ENCODE measurements at places on chromosomes 7 and 10.

DNA sequence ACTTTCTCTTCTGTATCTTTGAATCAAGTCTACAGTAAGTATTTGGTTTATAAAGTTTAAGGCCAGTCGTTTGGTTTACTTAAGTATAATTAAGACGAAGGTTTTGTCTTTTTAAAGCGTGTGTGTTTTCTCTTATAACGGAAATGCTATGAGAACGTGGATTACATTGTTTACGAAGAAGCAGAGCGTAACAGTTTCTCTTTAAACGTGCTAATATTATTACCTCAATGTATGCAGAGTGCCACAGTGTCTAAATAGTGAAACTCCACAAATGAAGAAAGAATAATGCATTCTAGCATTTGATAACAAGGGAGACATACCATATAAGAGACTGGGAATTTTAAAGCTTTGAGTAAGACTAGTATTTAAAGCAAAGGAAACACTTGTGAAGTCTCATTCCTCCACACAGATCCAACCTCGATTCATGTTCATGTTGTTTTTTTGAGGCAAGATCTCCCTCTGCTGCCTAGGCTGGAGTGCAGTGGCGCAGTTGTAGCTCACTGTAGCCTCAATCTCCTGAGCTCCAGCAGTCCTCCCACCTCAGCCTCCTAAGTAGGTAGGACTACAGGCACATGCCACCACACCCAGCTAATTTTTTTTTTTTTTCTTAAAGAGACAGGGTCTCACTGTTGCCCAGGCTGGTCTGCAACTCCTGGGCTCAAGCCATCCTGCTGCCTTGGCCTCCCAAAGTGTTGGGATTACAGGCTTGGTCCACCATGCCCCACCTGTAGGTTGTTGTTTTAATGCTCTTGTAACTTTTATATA is 75.1 kb downstream of the ANKRD61 start:
- no peak for DNase-seq

- DNase-seq = no peak
Observed at GRCh38 chr10:107422681-107423080, 258.2 kb upstream of the SORCS1 start.

DNA sequence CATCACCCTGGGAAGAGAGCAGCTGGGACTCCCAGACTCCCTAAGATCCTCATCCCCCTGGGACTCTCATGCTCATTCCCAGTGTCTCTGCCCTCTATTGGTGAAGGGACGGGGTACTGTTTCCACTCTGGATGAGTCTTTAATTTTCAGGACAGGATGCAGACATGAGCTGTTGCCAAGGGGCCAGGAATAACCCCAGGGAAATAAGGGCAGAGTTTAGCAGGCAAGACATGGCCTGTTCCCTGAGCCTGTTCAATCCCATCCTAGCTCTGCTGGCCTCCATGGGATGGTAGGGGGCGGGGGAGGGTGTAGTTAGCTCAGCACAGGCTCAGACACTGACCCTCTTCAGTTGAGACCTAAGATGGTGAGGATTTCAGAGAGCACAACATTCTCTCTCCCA is 14.0 kb downstream of the C10orf105 start:
- no peak for DNase-seq

DNA sequence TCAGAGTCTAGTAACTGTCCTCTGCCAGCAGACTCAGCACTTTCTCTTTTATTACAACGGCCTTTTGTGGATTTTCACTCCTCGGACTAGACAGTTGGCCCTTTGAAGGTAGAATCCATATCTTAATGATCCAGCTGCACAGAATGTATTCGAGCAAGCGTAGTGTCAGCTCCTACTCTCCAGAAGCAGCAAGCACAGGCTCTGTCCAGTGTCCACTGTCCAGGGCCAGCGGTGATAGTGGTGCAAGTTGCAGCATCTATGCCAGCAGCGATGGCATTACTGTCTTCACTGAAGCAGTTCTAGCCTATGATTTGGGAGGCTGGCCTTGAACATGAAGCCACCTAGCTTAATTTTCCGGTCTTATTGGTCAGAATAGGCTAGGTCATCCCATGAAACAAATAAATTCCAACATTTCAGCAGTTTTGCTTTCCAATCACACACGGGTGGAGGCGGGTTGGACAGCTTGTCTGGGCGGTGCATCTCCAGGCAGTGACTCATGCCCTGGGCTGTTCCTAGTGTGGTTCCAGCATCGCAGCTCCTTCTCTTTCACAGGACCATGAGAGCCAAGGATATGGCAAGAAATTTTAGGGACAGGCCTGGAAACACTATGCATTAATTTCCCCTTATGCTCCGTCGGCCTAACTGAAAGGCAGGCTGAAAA is 108.6 kb upstream of the KCNMA1 start:
- no peak for DNase-seq

DNA sequence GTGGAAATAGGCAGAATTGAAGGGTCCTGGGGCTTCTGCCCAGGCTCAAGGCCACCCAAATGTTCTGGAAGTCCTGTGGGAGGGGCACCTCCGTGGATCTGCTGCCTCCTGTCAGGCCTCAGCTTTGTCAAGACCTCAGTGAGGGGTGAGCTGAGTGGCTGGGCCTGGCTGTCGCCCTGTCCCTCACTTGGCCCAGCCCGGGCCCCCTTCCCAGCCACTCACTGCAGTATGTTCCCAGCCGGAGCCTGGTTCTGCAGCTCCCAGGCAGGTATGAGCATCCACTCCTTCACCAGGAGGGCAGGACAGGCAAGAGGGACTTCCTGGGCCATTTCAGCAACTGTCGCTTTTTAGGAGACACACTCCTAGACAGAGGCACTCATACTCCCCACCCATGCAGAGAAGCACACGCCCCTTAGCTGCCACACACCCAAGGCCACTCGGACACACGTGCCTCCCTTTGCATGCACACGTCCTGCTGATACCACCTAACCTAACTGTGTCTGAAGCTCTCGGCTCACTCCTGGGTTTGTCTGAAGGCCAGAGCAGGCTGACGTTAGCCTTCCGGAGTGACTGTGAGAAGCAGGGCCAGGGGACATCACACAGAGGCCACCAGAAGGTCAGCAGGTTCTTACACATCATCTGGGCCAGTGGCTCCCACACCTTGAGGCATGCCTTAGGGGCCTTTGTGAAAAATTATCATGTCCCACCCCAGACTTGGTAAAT is 72.2 kb upstream of the COL13A1 start:
- no peak for DNase-seq

DNA sequence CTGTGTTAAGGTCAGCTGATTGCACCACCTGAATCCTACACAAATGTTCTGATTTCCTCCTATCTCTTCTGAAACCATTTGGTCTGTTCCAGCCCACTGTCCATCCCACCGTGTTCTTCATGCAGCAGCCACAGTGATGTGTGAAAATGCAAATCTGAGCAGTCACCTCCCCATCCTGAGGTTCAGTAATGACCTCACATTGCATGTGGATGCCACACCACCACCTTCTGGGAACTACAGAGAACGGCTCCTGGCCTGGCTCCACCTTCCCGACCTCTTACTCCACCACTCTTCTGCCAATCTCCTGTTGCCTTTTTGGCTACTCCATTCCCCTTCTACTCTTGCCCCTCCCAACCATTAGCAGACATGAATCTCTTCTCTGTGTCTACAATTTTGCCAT is 244.4 kb downstream of the TNS3 start:
- DNase-seq = no peak

DNA sequence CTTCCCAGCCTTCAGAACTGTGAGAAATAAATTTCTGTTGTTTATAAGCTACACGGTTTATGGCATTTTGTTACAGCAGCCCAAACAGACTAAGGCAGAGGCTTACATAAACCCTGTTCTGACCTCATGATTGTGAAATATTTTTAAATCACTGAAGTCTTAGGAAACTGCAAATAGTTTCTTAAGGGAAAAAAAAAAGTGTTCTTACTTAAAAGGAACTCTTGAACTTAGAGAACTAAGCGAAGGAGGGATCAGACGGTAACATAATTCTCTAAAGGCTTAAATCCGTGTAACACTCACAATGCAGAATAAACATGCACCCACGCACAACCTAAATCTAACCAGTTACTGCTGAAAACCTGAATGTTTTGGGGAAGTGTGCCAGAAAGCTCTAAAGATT is 749.1 kb upstream of the LRRTM3 start:
- DNase-seq = no peak

GRCh38 chr7:150311146-150311545 is 12.0 kb upstream of the LRRC61 start:
- no peak for DNase-seq

DNA sequence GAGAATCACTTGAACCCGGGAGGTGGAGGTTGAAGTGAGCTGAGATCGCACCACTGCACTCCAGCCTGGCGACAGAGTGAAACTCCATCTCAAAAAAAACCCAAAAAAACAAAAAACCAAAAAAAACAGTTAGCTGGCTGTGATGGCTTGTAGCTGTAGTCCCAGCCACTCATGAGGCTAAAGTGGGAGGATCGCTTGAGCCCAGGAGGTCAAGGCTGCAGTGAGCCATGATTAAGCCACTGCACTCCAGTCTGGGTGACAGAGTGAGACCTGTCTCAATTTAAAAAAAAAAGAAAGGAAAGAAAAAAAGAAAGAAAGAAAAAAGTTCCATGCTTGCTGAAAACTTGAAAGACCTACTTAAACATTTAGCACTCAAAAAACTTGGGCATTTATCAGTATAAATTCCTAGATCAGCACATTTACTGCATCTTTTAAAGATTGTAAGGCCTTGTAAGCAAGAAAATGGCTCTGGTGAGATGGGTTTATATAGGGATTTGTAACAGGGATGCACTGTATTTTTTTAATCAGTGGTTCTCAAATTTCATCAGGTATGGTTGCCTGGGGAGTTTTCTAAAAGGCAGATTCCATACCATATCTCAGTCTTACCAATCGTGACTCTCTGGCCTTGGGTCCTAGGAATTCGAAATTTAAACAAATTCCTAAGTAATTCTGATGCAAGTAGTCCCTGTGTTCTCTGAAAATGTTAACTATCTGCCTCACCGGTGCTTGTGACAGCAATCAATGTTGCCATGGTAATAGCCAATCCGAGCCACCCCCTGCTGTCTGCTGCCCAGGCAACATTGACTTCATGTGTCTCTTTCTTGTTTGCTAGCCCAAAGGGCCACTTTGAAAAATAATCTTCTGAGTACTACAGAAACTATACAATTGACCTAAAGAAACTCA is 11.5 kb upstream of the NT5C2 start:
- DNase-seq = no peak

DNA sequence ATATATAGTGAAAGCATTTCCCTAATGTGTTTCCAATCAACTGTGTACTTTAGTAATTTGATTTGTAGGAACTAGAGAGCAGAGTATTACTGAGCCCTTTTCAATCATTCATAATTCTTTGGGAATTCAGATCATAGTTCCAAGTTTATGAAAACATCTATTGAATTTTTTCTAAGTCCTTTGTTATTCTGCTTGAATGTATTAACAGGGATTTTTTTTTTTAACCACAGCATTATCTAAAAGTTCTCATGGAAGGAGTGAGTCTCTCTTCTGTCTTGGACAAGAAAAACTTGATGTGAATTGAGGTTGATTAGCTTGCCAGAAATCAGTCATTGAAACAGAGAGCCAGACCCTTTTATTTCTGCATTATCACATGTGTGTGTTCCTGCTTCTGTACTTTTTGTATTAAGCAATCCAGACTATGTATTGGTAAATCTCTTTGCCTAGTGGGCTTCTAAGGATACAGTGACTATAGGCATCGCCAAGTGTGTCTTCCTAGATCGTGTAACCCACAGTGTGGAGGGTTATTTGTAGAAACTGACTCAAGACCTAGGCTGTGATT is 59.9 kb downstream of the BMPER start:
- no peak for DNase-seq

DNA sequence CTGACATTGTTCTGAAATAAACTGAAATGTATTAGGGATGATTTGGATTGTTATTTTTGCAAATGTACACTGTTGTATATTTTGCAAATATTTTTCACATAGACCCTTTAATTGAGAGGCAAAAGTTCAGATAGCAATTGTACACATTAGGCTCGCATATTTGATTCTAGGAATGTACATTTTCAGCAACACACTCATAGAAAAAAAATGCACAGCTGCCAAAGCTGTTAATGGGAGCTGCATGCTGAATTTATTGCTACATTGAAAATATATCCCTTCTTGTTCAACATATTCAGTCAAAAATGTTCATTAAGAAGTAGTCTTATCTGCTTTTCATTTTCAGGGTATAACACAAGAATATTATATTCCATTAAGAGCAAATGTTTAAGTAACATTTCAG is 512.9 kb downstream of the ATRNL1 start:
- no peak for DNase-seq

- DNase-seq = no peak
Observed at GRCh38 chr7:104252409-104253134, 44.8 kb upstream of the ORC5 start.

- no peak for DNase-seq
Observed at GRCh38 chr7:15829691-15830090, 143.2 kb upstream of the MEOX2 start.

- DNase-seq = no peak
Observed at GRCh38 chr7:91079487-91079886, 184.7 kb upstream of the FZD1 start.

GRCh38 chr10:96309628-96310320 is 5.5 kb downstream of the DNTT start:
- no peak for DNase-seq
